ENCODE measurements at places on chromosomes 7 and 10. TPM values are rescaled to one million over a fixed set of nuclear protein-coding genes. Genes with fewer than 3 reads are reported as not detected.

GBX1 gene
- total RNA-seq: not detected

ASB13 gene
- total RNA-seq: 17.3 TPM

ZNF804B gene
- not detected for total RNA-seq

ABCB4 gene
- not detected for total RNA-seq

EPHB6 gene
- 0.83 TPM for total RNA-seq

LRRC61 gene
- 18.0 TPM for total RNA-seq

ABCC2 gene
- 0.66 TPM for total RNA-seq

VWA2 gene
- total RNA-seq: 2.5 TPM

KCNIP2 gene
- total RNA-seq: 1.9 TPM

LEP gene
- 1.0 TPM for total RNA-seq

MMP21 gene
- total RNA-seq: not detected

DNA sequence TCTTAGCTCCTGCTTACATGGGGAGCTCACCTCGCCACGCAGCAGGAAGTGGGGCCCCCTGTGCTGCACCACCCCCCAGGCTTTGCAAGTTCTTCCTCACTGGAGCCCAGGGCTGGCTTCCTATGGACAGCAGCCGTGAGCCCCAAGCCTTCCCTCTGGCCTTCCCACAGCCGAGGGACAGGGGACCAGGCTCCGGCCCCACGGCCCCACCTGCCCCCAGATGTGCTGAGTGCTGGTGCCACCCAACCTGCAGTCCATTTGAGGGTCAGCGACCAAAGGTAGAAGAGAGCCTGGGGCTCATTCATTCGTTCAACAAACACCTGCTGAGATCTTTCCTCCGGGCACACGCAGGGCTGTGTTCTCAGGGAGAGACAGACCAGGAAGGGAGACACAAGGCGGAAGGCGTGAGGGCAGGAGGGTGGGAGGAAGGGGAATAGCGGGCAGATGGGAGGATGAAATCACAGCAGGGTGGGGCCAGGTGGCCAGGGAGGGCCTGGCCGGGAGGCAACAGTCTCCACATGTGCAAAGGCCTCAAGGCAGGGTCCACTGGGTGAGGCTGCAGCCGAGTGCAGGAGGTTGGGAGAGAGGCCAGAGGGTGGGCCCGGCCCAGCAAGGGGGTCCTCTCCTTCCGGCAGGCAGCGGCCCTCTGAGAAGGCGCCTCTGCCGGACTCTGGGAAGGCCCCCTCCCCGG is 100.1 kb downstream of the FOXL3 start:
- DNase-seq: no peak

- DNase-seq: no peak
Observed at GRCh38 chr7:68544851-68545250, 1053.4 kb upstream of the AUTS2 start.

DNA sequence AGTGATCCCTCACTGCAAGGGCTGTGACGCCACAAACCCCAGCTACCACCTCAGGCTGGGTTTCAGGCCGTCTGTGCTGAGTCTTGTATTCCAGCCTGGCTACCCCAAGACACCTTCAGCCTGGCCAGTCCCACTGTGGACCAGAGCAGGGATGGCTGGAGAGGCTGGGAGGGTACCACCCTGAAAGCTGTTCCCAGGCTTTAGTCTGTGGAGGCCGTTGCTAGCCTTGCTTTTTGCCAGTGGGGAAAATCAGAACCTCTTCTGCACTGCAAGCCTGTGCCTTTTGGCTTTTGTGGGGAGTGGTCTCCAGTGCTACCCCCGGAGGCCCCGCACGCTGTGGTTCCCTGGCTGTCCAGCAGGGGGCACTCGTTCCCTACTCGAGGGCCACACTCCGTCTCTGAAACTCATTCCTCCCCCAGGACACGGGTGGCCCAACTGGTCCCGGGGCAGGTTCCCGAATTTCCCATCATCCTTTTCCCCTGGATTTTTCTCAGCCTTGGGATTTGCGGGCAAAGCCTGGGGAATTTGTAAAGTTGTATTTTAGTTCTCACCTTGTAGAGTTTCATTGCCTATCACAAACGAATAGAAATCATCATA is 128.4 kb upstream of the BTBD16 start:
- DNase-seq: no peak

DNA sequence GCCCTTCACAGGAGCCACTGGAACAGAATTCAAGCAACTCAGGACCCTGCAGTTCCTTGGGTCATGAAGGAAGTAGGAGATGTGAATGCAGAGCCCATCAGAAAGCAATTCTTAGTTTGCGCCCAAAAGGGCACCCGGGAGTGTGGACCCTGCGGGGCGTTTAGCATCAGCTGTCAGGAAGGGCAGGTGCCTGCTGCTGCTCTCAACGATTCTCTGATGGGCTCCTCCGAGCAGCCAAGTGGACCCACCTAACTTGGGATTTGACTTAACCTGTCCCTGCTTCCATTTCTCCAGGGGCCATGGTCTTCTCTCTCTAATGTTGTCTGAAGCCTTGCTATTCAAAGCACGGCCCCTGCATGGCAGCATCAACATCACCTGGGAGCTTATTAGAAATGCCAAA is 17.1 kb downstream of the CPA5 start:
- no peak for DNase-seq

DNA sequence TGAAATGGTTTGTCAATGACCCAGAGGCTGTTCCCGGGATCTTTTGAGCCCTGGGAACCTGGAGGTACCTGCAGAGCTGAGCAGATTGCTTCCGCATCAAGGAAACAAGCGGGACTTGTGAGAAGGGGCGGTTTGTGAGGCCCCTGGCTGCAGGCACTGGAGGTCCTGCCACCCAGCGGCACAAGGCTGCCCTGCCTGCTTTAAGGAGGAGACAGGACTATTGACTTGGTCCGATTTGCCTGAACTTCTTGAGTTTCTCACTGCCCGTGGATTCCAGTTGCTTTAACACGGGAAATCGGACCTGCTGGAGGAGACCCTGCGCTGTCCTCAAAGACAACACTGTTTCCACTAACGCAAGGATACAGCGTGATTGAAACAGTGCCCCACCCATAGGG is 130.1 kb downstream of the DNAJB6 start:
- DNase-seq: no peak

GRCh38 chr7:131103997-131104396 is 223.7 kb upstream of the MKLN1 start:
- peak; percentile 68 for DNase-seq

GRCh38 chr10:93630625-93631557 is 18.6 kb downstream of the PDE6C start:
- no peak for DNase-seq

DNA sequence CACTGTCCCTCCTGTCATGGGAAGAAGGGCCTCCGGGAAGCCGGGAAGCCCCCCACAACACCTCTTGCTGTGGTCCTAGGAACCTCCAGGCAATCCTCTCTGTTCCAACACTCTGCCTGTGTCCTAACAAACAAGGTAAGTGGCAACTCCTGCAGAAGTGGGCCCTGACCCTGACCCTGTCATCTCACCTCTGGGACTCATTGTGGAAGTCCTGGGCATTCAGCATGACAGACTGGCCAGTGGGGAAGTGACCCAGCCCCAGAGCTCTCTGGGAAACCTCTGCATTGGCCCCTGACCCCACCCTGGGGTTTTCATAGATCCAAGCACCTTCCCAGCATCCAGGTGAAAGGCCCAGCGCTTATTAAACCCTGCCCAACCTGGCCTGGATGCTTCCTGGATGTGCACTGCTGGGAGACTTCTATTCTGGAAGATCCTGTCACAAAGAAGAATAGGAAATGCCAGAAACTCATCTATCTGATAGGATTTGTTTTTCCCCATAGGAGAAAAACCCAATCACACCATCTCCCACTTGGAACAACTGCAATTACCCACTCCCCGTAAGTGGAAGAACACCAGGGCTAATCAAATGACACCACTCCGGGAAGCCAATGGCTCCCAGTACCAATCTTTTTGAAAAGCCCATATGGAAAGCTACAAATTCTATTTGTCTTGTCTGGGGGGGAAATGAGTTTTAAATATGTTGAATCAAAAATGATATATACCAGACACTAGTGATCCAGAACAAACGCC is 24.3 kb downstream of the LEP start:
- DNase-seq: no peak

- DNase-seq: no peak
Observed at GRCh38 chr10:81876253-81877077, 1.5 kb downstream of the NRG3 start.

DNA sequence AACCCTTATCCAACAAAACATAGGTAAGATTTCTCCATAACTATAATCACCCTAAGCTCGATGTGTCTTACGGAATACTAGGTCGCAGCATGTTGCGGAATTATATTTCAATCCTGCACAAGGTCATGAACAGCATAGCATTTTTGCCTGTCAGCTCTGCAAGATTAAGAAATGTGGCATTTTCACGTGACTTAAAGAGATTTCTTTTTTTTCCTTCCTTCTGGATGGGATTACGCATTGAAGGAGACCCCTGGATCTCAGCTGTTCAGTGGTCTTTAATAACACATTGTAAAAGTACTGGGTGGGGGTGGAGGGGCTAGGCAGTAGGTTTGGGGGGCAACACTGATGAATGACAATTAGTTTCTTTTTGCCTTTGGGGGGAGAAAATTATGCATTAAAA is 106.7 kb downstream of the CUBN start:
- no peak for DNase-seq

DNA sequence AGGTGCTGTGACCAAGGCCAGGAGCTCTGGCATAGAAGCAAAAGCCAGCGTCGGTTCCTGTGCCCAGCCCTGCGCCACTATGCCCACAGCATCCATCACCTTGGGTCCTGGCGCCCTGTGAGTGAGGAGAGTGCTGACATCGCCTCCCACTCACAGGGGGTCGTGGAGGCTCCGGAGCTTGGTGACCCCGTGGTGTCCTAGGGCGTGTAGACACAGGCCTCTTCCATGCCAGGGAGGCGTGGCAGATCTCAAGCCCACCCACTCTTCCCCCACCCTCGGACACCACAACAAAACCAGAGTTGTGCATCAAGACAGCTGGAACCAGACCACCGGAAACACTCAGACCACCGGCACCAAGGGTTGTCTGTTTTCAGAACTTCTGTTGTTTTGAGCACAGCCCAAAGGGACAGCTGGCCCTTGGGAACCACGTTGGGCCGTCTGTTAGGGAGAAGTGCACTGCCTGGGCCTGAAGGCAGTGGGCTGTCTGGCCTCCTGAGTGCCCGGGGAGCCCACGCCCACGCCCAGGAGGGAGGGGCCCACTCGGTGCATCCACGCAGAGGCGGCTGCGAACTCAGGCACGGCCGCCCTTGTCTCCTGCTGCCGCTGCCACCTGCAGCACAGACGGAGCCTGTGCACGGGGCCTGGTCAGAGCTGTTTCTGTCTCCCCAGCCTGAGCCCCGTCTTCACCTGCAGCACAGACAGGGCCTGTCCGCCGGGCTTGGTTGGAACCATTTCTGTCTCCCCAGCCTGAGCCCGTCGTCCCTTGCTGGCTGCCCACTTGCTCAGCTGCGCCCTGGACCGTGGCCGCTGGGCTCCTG is 106.3 kb downstream of the INPP5A start:
- no peak for DNase-seq

- no peak for DNase-seq
Observed at GRCh38 chr10:126264102-126265018, 123.9 kb downstream of the ADAM12 start.

DNA sequence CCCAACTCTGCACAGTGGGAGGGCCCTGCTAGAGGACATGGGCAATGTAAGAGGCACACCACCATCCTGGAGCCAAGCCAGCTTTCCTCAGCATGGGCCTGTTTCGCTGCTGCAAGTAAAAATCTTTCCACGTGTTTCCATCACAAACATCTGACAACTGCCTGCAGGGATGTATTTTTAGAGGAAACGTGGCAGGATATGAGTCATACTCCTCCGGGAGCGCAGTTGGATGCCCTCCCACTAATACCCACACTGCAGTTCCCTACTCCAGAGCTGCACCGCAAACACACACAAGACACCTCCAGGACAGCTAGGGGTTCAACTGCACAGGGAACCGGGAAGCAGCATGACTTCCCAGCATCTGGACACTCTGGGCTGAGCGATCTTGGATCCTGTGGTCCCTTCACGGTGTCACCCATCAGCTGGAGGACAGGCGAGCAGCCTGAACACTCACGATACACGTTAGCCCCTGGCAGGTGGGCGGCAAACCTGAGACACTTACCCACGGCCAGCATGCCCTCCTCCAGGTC is 26.1 kb downstream of the PLAC9 start:
- peak; percentile 92 for DNase-seq

- DNase-seq: no peak
Observed at GRCh38 chr10:43707770-43708169, 59.1 kb upstream of the ZNF32 start.

DNA sequence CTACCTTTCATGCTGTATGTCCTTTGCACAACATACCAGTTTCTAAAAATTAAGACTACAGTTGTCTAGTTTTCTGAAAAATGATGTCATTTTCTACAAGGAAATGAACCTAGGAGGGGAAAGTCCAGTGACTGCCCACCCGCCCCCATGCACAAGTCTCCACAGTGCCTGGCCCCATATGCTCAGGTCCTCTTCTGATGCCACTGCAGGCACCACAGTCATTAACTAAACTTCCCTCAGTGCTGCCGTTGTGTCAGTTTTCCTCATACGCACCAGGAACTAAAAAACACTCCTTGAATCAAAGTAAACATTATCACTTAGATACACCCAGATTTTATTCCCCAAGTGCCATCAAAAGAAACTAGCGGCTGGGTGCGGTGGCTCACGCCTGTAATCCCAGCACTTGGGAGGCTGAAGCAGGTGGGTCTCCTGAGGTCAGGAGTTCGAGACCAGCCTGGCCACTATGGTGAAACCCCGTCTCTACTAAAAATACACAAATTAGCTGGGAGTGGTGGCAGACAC is 6.9 kb upstream of the TNS3 start:
- DNase-seq: no peak
